Esophagus squamous epithelium (tissue), 5 donors: ENCODE measurements at places on chromosomes 4 and X.

GRCh38 chr4:114734594-114734993, 136.0 kb downstream of the UGT8 start:
- H3K4me3 ChIP-seq = no peak overlapping the region
- no peak for DNase-seq
- H3K36me3 ChIP-seq = no peaks in the 10 kb centered on the region
- H3K4me1 ChIP-seq = no peaks in the 10 kb centered on the region

DNA sequence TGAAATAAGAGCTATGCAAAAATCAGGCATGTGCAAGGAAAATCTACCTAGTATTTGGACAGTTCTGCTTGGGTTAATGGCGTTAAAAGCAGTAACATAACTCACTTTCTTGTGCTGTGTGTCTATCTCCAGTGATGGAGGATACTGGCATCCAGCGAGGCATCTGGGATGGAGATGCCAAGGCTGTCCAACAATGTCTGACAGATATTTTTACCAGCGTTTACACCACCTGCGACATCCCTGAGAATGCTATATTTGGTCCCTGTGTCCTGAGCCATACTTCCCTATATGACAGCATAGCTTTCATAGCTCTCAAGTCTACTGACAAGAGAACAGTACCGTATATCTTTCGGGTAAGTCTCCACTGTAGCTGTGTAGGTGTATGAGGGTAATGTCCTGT, 2.6 kb downstream of the PRDM8 start:
- DNase-seq = no peak
- no peaks in the 10 kb centered on the region for H3K27me3 ChIP-seq
- H3K27ac ChIP-seq = no peak overlapping the region
- no peak overlapping the region for H3K4me3 ChIP-seq
- no peaks in the 10 kb centered on the region for H3K36me3 ChIP-seq

DNA sequence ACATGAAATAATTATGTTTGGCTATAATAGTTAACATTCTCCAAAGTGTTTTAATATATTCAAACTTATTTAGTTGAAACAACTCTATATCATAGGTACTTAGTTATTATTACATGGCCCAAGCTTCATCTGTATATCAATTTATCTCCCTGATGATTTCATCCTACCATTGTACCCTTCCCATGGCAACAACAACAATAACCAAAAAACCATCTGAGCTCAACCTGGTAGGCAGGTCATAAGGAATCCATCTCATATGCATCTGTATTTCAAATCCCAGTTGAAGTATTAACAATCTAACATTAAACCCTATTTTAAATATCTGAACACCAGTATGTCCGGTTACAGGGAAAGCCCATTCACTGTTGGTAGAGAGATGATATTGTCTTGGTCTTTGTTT, 33.1 kb upstream of the SLC7A11 start:
- no peaks in the 10 kb centered on the region for H3K27me3 ChIP-seq
- H3K36me3 ChIP-seq = no peaks in the 10 kb centered on the region
- no peak for DNase-seq
- no peak overlapping the region for H3K4me3 ChIP-seq
- H3K4me1 ChIP-seq = peaks cover 3% of the 10 kb centered on the region

GRCh38 chr4:33537527-33537926, 2706.8 kb downstream of the ARAP2 start:
- no peak overlapping the region for H3K27ac ChIP-seq
- H3K36me3 ChIP-seq = no peaks in the 10 kb centered on the region
- H3K4me1 ChIP-seq = no peaks in the 10 kb centered on the region
- no peaks in the 10 kb centered on the region for H3K27me3 ChIP-seq
- H3K4me3 ChIP-seq = no peak overlapping the region
- DNase-seq = no peak

DNA sequence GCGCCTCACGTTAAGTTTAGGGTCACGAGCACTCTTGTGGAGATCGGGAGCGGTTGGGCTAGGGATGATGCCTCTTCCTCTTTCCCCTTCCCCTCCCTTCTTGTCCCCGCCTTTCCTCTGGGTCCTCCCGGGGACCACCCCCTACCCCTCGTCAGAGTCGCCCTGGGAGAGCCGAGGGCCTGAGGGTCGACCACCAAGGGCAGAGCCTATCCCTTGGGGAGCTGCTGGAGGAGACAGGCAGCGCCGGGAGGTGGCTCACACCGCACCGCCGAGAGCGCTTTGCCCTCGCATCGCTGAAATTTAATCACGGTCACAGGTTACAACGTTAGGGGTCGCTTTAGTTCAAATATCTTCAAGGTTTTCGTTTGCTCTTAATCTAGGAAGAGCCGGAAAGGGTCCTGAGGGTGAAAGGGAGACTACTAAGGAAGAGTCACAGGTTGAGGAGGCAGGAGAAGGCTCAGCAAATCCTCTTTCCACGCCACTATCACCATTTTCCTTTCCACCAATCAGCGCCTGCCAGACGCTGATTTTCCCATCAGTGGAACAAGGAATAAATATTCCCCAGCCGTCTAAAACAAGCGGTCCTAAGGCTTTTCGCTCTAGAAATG, 528 bp upstream of the SNCA start:
- no peaks in the 10 kb centered on the region for H3K4me1 ChIP-seq
- no peak for DNase-seq
- H3K36me3 ChIP-seq = no peaks in the 10 kb centered on the region
- H3K27ac ChIP-seq = peak overlapping the region; percentile 49
- peak overlapping the region; percentile 63 for H3K4me3 ChIP-seq

- H3K4me1 ChIP-seq = peaks cover 57% of the 10 kb centered on the region
- no peak overlapping the region for H3K4me3 ChIP-seq
- no peaks in the 10 kb centered on the region for H3K27me3 ChIP-seq
- no peaks in the 10 kb centered on the region for H3K36me3 ChIP-seq
- no peak for DNase-seq
Measured at GRCh38 chr4:118280501-118281218, 72.1 kb downstream of the PRSS12 start.

DNA sequence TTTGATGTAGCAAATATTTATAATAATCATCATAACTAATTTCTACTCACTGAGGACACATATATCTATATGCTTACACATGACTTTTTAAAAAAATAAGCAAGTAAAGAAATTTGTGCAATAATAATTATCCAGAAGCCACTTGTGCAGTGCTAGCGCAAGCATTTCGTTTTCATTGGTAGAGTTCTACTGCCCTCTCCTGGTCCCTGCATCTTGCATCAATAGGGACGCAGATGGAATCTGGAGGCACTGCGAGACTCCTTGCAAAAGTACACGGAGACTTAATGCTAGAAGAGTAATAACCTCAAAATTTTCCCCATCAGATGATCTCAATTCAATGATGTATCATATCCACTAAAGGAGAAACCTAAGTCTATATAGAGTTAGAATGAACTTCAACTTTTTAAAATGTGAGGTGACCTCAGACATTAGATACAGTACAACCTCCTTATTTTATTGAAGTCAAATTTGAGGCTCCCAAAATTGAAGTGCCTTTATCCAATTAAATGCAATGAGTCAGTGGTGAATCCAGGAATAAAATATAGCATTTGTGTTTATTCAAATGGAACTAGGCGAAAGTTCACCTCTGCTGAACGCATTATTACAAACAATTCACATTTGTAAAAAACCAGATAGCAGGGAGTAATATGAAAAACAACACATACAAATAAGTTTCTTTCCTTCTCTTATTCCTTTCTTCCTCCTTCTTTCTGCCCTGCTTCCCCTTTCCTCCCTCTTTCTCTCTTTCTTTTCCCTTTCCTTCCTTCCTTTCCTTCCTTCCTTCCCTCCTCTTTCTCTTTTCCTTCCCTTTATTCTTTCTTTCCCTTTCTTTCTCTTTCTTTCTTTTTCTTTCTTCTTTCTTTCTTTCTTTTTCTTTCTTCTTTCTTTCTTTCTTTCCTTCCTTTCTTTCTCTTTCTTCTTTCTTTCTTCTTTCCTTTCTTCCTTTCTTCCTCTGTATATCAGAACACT, 450.0 kb downstream of the ANKRD50 start:
- H3K4me1 ChIP-seq = no peaks in the 10 kb centered on the region
- H3K4me3 ChIP-seq = no peak overlapping the region
- DNase-seq = no peak
- H3K36me3 ChIP-seq = no peaks in the 10 kb centered on the region
- no peaks in the 10 kb centered on the region for H3K27me3 ChIP-seq
- H3K27ac ChIP-seq = no peak overlapping the region

DNA sequence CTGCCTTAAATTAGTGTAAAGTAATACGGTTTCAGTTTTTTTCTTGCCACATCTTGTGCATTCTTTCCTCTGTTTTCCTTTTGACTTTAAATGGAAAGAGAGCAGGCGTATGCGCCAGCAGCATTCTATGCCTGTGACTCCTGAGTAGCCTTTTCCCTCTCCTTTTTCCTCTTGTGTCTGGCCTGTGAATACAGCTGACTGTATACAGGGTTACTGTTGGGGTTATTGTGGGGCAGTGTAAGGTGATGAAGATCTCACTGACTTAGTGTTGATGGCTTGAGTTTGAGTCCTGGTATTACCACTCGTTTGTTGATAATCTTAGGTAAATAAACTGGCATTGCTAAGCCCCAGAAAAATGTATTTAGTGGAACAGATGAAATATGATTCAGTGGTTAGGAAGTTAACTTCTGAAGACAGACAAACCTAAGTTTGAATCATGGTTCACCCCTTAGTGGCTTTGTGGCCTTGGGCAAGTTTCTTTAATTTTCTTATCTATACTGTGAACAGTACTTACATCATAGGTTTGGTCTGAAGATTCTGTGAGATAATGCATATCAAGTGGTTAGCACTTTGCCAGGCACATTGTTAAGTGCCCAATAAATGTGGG, 105.1 kb downstream of the FNIP2 start:
- no peaks in the 10 kb centered on the region for H3K4me1 ChIP-seq
- H3K27me3 ChIP-seq = no peaks in the 10 kb centered on the region
- no peak for DNase-seq
- H3K36me3 ChIP-seq = peaks cover 59% of the 10 kb centered on the region
- H3K4me3 ChIP-seq = no peak overlapping the region
- H3K27ac ChIP-seq = no peak overlapping the region

GRCh38 chr4:107183155-107183774, 147.2 kb upstream of the DKK2 start:
- H3K27ac ChIP-seq = no peak overlapping the region
- H3K36me3 ChIP-seq = no peaks in the 10 kb centered on the region
- no peaks in the 10 kb centered on the region for H3K4me1 ChIP-seq
- no peak overlapping the region for H3K4me3 ChIP-seq

GRCh38 chr4:74768857-74769525, 25.3 kb downstream of the BTC start:
- no peaks in the 10 kb centered on the region for H3K27me3 ChIP-seq
- H3K27ac ChIP-seq = peak overlapping the region; percentile 14
- H3K4me1 ChIP-seq = no peaks in the 10 kb centered on the region
- no peak overlapping the region for H3K4me3 ChIP-seq

DNA sequence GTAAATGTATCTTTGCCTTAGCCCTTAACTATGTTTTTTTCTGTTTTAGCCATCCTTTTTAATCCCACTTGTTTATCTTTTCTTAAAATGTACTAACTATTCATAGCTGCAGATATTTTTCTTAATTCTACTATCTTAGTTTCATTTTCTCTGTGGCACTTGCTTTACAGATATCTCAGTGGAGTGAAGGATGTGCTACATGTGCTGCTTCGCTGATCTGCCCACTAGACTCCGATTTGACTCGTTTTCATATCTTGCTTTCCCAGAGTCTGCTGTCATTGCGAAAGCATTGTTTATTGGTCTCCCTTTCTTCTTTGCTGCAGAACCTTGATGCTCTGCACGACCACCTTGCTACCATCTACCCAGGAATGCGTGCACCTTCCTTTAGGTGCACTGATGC, 30.6 kb downstream of the GUCY1B1 start:
- H3K27ac ChIP-seq = no peak overlapping the region
- H3K4me1 ChIP-seq = no peaks in the 10 kb centered on the region
- no peak for DNase-seq
- H3K27me3 ChIP-seq = no peaks in the 10 kb centered on the region
- no peaks in the 10 kb centered on the region for H3K36me3 ChIP-seq

GRCh38 chrX:4240541-4241194, 527.2 kb upstream of the PRKX start:
- DNase-seq = no peak
- no peak overlapping the region for H3K27ac ChIP-seq
- H3K27me3 ChIP-seq = no peaks in the 10 kb centered on the region
- H3K4me1 ChIP-seq = no peaks in the 10 kb centered on the region
- H3K4me3 ChIP-seq = no peak overlapping the region
- no peaks in the 10 kb centered on the region for H3K36me3 ChIP-seq

GRCh38 chr4:37541956-37542355, 144.2 kb downstream of the RELL1 start:
- H3K27me3 ChIP-seq = no peaks in the 10 kb centered on the region
- no peak for DNase-seq
- no peak overlapping the region for H3K4me3 ChIP-seq
- H3K27ac ChIP-seq = no peak overlapping the region

DNA sequence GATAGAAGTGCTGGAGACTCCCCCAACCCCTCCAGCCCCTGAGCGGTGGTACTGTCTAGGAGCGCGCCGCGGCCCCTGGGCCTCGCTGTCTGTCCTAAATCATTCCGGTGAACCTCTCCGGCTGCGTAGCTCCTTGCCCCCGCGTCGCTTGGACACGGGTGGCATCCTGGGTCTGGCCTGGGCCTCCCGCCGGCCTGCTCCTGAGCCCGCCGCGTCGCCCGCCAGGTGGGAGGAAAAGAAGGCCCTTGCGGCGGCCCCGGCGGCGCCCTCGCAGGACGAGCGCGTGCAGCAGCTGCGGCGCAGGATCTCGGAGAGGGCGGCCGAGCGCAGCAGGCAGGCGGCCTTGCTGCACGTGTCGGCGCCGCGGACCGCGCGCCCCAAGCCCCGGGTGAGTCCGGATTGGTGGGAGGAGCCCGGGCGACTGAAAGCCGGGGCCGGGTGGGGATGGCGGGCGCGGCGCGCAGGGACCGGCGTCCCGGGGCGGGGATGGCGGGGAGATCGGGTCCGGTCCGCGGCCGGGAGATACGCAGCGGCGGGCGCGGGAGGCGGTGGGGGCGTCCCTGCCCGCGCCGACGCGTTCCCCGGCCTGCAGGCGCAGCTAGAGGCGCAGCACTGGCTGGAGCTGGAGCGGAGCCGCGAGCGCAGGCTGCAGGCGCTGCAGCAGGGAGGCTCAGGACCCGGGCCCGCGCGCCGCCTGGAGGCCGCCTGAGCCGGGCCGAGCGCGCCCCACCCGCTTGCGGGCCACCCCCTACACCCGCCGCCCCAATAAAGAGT, 6.5 kb upstream of the RNF4 start:
- no peaks in the 10 kb centered on the region for H3K36me3 ChIP-seq
- H3K4me3 ChIP-seq = peak overlapping the region; percentile 76
- peaks cover 18% of the 10 kb centered on the region for H3K4me1 ChIP-seq
- no peaks in the 10 kb centered on the region for H3K27me3 ChIP-seq
- peak overlapping the region; percentile 39 for H3K27ac ChIP-seq

DNA sequence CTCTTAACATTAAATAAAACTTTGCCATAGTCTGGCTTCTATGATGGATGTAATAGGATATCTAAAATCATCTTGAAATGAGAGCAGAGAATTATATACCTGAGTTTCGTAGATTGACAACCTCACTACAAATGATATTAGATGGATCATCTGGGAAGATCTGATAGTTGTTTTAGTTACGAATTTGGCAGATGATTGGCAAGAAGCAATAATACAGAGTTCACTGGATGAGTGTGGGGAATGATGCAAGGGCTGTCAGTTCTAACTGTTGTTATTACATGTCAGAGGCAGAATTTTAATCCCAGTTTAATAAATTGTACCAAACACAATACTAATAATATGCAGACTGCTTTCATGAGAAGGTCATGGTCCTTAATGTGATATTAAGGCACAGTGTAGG, 585.2 kb downstream of the TRAM1L1 start:
- no peaks in the 10 kb centered on the region for H3K4me1 ChIP-seq
- H3K4me3 ChIP-seq = no peak overlapping the region
- DNase-seq = no peak
- H3K27ac ChIP-seq = no peak overlapping the region
- no peaks in the 10 kb centered on the region for H3K36me3 ChIP-seq
